ENCODE measurements at places on chromosomes 5 and 9.

- DNase-seq = no peak
Observed at GRCh38 chr9:115142090-115142489, 24.1 kb upstream of the TNC start.

DNA sequence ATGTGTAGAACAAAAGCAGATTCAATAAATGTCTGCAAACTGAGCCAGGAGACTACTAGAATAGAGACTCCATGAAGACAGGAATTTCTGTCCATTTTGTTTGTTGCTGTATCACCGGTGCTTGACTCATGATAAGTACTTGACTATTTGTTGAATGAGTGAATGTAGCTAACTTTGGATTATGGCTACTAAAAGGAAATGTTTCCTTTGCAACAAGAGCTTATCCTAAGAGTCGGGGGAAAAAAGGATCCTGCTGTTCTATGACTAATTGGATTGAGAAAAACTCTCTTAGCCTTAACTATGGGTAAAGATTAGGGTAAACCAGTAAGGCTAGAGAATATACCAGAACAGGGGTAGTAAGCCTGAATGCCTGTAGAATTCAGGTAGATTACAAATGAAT lies 3.5 kb downstream of the PAIP1 start:
- DNase-seq = no peak

GRCh38 chr5:72451741-72452505 lies 55.3 kb downstream of the ZNF366 start:
- no peak for DNase-seq

- DNase-seq = no peak
Observed at GRCh38 chr9:125088752-125089151, 54.6 kb downstream of the SCAI start.

DNA sequence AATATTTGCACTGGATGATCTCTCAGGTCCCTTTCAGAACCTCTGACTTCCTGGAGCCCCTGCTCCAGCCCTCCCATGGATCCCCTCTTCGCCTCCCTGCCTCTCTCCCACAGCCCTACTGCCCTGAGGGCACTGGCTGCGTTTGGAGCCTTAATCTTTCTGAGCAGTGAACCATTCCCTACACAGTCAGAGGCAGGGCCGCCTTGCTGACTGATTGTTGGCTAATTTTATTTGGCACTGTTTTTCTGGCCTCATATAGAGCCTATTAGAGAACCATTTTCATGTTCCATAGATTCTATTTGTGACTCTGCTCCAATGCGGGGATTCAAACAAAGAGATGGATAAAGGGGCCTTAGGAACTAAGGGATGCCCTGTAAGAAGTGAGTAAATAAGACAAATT lies 91.1 kb downstream of the BRINP1 start:
- no peak for DNase-seq

DNA sequence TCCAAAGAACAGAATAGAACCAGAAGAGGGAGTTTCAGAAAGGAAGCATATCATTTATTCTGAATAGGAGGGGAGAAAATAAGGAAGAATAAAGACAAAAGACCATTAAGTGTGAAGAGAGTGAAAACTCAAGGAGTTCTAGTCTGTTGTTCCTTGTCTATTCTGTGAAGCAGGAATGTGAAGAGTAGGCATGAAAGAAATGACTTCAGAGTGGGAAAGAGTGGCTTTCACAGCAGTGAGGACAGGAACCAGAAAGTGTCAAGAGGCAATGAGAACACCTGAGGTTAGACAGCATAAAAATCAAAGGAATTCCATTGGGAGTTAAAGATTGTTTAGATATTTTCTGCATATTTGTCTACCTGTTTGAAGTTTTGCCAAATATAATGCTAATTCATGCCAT lies 768.8 kb upstream of the GRAMD2B start:
- DNase-seq = no peak

DNA sequence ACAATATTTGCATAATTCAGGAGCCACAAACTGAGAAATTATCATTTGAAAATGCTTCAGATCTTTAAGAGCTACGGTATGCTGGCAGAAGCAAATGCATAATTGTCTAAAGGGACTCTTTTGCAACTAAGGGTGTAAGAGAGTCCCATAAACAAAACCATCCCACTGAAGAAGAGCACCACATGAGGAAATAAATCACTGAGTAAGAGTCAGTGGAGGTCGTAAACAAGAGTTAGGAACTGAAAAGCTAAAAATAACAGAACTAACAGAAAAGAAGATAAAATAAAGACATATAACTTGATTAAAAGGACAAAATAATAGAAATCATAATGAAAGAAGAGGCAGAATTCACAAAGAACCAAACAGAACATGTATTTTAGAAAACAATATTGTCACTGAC lies 3.5 kb upstream of the SMC2 start:
- DNase-seq = no peak

GRCh38 chr5:179820483-179821297 lies at the start of gene SQSTM1:
Gene SQSTM1, plus strand, starts transcription at chr5:179820905. Its CDS starts 32 bp downstream, at chr5:179820937.
- peak; percentile 78 for DNase-seq

DNA sequence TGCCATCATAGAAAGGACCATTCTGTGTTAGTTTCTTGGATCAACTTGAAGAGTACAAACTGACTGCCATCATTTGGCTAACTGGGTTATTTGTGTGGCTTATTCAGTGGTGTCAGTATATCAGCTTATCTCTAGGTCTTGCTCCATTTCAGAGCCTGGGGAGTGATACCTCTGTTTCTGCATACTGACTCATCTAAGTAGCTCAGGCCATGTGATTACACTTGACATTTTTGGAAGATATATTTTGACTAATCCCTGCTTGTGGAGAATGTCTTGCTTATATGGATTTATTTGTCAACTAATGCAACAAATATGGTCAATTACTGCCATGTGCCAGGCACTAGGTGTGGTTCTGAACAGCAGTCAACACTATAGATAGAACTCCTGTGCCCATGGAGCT lies 311.7 kb downstream of the YTHDC2 start:
- no peak for DNase-seq

DNA sequence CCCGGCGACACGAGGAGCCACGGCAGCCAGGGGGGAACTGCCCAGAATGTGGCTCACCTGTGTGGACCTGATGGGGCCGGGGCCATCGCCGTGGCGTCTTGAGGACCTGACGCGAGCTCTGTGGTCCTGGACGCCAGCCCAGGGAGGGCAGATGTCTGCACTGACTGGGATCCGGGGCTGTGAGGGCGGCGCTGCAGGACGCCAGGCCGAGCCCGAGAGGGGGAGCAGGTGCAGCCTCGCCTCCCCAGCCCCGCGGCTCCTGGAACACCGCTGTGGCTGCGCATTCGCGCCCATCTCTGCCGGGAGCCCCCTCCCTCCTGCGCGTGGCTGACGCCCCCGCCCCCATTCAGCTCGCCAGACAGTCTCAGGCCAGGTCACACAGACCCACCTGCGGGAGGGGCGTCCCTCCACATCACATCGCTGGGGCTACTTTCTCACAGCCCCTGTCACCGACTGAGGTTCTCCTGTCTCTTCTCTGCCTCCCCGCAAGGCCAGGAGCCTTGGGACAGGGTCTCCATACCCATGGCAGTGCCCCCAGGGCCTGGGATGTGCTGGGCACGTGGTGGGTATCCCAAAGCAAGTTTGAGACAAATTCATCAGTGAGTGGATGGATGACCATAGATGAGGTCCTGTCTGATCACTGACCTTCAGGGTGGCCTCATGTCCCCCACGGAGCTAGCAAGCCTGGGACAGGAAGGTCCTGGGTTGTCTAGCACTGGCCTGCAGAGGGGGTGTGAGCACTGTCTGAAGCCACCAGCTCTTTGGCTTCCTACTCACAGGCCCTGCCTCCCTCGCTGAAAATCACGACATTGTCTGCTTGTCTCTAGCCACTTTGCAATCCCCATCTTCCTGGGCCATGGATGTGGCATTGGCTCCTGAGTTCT lies 47.3 kb downstream of the RASGEF1C start:
- DNase-seq = no peak

DNA sequence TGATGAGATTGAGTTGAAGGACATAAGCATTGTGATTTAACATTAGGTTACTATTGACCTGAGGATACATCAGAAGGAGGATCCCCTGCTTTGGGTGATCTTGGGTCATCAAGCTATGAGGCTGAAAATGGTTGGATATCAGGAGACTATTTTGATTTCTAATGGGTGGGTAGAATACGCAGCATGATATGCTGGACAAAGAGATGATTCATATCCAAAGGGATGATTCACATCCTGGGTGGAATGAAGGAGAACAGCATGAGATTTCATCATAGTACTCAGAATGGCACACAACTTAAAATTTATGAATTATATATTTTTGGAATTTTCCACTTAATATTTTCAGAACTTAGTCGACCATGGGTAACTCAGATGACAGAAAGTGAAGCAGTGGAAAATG lies 1759.5 kb upstream of the C9orf72 start:
- DNase-seq = peak; percentile 73

DNA sequence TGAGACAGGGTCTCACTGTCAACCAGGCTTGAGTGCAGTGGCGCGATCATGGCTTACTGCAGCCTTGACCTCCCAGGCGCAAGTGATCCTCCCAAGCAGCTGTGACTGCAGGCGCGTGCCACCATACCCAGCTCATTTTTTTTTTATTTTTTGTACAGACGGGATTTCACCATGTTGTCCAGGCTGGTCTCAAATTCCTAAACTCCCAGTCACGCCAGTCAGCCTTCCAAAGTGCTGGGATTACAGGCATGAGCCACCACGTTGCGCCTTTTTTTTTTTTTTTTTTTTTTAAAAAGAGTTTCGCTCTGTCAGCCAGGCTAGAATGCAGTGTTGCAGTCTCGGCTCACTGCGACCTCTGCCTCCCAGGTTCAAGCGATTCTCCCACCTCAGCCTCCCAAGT lies 27.1 kb upstream of the SRP19 start:
- DNase-seq = no peak

GRCh38 chr5:36772276-36773140 lies 104.1 kb upstream of the NIPBL start:
- DNase-seq = no peak

- peak; percentile 23 for DNase-seq
Observed at GRCh38 chr9:35611230-35611797, 6.3 kb downstream of the TESK1 start.

GRCh38 chr9:3087697-3088096 lies 243.8 kb upstream of the PUM3 start:
- DNase-seq = no peak

DNA sequence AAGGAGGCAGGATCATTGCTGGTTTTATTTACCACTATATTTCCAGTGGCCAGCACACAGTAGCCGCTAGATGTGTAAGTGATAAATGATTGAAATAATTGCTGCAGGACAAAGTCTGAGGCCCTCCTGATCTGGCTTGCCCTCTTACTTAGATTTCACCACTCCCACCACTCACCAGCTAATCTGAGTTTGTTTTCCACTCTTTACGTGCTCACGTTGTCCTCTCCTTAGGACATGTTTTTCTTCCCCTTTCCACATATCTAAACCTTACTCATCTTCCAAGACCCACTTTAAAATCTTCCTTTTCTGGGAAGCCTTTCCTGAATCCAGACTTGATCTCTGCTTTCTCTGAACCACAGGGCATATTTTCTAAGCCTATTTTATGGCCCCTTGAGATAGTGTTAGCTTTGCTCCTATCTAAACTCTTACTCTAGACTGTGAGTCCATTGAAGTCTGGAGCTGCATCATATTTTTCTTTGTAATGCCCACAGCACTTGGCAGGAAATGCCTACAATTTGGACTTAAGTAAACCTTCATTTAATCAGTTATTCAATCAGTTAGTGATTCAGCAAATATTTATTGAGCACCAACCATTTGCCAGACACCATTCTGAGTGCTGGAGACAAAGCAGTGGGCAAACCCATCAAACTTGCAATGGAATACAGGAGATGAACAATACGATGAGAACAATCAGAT lies 2.4 kb downstream of the TLR4 start:
- DNase-seq = no peak

DNA sequence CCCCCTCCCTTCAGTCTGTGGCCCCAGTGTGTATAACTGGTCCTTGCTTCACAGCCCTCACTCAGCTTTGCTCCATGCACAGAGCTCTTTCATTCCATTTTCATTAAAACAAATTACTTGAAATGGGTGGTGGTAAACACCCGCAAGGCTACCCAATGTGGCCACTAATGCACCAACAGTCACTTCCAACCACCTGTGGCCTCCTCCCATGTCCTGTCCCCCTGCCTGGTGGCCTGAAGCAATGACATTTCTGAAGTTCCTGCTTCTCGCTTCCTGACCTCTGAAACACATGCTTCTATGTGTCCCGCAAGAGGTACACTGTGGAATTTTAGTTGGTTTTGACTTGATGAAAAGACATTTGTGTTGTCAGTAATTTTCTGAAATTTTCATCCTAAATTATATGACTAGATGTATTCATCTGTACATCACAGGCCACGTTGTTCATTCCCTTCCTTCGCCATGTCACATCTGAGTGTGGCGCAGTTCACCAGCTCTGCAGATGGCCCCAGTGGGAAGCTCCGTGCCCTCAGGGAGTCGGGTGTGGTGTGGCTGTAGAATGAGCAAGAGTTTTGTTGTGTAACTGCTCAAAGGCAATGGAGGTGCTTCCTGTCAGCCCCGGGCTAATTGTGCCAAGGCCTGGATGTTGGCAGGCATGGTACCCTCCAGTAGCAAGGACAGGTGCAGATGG lies 9.6 kb downstream of the ROPN1L start:
- no peak for DNase-seq

GRCh38 chr5:85388770-85389169 lies 1004.1 kb upstream of the EDIL3 start:
- no peak for DNase-seq

GRCh38 chr5:56561-57290 lies 35.2 kb upstream of the PLEKHG4B start:
- DNase-seq = peak; percentile 33

DNA sequence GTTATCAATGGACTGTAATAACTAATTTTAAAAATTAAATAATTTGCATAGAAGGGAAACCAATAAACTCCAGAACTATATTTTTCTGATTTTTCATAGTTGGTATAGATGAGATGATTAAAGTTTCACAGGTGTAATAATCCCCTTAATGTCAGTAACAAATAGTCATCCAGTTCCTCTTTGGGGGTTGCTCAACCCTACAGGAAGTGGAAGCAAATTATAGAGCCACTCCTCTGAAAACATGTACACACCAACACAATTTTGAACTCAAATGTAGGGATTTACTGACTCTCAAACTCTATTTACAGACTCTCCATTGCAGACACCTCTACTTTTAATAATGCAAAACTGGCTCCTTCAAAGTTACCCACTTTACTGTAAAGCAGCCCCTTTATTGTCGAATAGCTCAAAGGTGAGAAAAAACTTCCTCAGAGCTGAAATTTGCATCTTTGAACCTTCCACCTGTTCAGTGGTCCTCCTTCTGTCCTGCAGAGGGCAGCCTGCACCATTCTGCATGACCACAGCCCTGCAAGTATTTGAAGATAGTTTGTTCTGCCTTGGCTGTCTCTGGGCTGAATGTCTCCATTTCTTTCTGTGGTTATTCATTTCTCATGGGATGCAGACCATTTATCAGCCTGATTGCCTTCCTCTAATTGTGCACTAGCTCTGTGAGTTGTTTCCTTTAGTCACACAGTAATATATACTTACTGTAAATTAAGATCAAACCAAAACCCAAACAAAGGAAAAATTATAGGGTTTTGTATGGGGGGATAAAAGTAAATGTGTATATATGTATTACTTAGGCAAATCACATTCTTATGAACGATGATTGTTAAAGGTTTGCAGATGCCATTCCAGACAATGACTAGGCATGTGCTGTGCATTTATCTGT lies 383.2 kb upstream of the SGCD start:
- peak; percentile 43 for DNase-seq
